ENCODE measurements at places on chromosomes 2 and 18.

DNA sequence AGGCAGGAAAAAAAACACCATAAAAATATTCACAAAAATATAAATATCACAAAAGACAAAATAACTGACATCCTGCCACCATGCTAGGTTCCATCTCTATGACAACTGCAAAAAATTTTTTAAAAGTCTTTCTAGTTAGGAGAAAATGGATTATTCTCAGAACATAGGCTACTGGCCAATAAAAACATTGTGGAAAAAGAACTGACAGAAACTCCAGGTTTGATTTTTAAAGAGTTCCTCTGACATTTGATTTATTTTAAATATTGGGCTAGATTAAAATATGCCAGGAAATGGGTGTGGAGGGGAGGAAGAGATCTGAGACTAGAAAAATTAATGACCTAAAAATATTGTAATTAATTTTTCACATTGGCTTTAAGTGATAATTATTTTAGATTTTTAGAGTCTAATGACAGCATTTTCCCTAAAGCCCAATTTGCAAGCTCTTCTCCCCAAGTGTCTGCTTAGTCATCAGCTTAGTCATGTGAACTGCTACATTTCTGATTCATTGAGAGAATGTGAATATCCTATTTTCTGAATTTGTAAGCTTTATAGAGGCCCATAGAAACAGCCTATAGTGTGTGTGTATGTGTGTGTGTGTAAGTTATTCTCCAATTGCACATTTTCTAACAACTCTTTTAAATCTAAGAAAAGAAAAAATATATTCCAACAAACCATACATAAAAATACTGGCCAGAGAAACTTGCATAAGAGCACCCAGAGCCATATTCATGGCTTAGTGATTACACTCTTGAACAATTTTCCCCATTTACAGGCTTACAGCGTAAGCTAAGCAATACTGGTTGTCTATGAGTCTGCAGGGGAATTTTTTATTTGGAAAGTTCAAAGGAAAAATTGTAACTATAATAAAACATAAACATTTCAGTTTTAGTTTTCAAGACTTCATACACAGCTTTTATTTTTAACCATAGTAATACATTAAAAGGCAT, 48.4 kb downstream of the TMEFF2 start:
- DNase-seq = peak; percentile 67

GRCh38 chr2:227153307-227153706, 10.7 kb downstream of the COL4A4 start:
- no peak for DNase-seq

DNA sequence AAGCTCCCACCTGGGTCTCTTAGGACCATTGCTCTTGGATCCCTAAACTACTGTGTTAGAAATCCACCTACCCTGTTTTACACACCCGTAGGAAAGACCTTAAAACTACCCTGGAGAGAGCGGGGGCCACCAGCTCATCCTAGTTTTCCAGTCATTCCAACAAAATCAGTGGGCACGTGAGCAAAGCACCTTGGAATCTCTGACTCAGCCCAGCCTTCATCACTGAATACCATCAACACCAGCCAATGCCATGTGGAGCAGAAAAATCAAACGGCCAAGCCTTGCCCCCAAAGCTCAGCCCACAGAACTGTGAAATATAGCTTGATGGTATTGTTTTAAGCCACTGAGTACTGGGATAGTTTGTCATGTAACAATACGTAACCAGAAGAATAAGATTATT, 449.7 kb upstream of the CHAC2 start:
- no peak for DNase-seq

DNA sequence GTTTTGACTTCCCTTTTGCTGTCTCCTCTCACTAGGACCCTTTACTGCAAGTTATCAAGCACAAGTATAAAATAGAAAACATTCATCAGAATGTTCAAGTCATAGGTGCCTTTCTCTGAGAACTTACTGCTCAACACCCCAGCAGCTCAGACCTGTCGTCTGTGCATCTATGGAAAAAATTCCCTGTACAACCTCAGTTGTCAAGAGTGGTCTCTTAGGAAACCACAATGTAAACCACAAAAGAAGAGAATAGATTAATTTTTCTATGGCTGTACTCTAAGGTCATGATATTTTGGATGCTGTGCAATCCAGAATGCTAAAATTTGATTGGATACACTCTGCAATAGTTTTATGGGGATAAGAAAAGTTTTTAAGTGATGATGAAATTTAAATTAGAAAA, 84.1 kb downstream of the RBMS1 start:
- DNase-seq = no peak

- DNase-seq = no peak
These were observed 67.1 kb downstream of the ZBTB7C start for GRCh38 chr18:48342125-48342524.

Measured in inflammatory macrophage treated with lipopolysaccharide for 4 hours (primary cell).